GF-D8 (cell line): ENCODE measurements at places on chromosomes 6 and 20.

DNA sequence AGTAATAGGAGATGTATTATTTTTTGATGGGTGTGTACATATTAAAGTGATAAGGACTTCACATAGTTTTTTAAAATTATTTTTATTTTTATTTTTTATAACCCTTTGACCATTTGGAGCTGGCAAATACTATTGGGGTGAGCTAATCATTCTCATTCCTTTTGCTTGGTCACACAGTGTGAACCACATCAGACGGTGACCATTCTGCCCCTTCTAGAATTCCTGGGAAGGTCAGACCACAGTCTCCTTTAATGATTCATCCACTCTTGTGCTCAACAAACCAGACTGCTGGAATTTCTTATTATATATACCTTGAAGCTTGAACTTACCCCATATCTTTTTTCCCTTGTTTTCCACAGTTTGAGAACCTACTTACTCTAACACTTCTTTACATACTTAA, 23.9 kb upstream of the PRL start:
- DNase-seq: no peak

- DNase-seq: no peak
These were observed 26.5 kb upstream of the MYCT1 start for GRCh38 chr6:152671171-152671570.

DNA sequence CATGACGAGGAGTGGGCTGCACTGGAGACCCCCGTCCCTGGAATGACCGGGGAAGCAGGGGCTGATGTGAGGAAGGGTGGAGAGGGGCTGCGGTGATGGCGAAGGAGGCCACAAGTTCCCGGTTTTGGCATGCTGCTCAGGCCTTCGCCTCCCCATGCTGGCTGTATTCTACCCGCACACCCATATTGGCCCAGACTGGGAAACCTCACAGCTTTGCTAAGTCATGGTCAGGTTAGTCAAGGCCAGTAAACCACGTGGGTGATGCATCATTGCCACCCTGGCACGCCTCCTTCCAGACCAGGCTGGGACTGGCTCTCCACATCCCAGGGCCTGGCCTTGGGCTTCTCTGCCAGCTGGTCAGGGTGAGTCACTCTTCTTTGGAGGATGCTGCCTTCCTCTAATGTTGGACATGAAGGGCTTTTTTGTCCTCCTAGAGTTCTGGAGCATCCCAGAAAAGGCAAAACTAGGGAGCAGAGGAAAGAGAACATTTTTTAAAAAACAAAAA, 53.8 kb downstream of the PCNA start:
- no peak for DNase-seq

DNA sequence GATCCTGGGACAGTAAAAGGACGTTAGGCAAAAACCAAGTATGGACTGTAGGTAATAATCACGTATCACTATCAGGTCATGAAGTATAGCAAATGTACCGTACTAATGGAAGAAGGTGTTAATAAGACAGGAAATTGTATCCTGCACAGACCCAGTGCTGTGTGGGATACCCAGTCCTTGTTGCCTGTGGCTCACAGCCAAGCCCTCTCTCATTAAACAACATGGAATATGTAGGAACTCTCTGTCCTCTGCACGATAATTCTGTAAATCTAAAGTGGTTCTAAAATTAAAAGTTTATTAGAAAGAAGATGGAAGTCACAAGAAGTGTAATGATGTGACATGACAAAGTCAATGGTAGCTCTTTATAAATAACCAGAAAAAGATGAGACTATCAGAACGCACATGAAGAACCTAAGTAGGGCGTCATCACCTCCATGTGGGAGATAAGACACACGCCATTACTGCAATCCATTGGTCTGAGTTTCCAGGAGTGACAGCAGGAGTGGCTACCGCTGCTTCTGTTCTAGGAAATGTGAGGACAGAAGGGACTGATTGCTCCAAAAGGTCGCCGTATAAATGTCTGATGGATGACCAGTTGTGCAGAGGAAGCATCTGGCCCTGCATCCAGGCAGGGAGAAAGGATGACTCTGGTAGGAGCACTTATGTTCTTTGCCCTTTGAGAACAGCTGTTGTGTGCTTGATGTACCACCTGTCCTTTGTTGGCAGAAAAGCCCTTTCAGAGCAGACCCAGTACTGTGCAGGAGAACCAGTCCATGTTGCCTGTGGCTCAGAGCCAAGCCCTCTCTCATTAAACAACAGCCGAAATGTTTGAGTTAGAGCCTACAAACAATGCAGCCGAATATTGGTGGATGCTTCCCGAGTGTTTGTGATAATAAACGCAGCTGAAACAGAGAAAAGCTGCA, 125.6 kb downstream of the FIG4 start:
- DNase-seq: no peak
